ENCODE measurements at places on chromosomes 4 and X.

GRCh38 chr4:44326741-44327140 is 121.9 kb downstream of the KCTD8 start:
- DNase-seq, result no peak

DNA sequence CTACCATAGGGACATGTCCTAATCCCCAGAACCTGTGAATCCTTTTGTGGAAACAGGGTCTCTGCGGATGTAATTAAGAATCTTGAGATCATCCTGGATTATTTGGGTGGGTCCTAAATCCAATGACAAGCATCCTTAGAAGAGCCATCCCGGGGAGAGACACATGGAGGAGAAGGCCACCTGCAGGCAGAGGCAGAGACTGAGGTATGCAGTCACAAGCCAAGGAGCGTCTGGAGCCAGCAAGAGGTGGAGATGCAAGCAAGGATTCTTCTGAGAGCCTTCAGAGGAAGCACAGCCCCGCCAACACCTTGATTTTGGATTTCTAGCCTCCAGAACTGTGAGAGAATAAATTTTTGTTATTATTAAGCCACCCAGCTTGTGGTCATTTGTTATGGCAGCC is 13.8 kb upstream of the FAT1 start:
- no peak for DNase-seq

- DNase-seq, result no peak
These were observed 23.3 kb downstream of the TRIM2 start for GRCh38 chr4:153227469-153228075.

GRCh38 chr4:9925750-9926439 is 95.4 kb downstream of the SLC2A9 start:
- no peak for DNase-seq

DNA sequence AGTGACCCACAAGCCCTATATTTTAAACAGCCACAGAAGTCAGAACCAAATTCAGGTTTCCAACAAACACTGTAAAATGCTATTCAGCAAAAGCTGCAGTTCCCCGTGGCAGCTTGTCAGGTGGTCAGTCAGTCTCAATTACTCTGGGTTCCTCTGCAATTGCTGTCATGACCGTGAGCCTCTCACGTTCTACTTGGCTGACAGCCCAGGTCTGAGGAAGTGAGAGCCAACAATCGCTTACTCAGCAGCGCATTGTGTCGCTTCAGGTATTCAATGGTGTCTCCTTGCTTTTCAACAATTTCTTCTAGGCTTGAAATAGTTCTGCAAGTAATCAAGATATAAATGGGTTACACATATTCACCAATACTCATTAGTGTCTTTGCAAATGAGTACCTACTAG is 25.8 kb downstream of the TRIM75 start:
- DNase-seq, result no peak

DNA sequence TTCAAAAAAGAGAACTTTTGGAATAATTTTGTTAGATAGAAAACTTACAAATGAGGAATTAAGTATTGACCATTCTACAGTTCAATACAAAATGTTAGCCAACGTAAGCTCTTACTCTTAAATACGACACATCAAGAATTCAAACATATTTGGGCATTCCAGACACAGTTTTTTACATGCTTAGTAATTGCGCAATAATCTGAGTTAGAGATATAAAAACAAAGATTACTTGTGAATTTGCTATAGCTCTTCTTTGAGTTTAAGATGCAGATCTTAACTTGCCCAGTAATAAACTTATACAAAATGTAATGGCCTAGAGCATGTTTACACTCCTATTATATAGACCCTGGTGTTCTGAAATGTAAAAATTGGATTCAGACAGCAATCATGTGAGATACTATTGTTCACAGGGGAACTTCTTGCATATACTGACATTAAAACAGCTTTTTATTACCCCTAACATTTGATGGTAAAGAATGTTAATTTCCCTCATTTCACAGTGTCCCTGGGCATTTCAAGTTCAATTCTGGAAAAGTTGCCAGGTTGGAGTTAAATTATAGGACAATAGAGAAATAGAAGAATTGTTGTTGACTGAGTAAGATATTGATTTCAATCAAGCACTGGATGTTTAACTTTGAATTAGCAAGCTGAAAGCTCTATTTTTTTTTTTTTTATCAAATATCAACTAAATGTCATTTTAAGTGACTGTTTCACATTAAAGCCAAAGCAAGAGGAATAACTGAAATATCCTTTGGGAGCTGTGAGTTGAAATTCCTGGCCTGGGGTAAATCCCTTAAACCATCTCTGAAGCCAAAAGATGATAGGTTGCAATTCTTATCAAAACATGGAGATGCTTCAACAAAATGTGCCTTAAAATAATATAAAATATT is 910 bp downstream of the HPGDS start:
- DNase-seq, result no peak

GRCh38 chr4:104649631-104650030 is 154.9 kb upstream of the CXXC4 start:
- DNase-seq, result no peak

GRCh38 chrX:133335027-133335426 is 80.3 kb downstream of the GPC4 start:
- DNase-seq, result no peak

DNA sequence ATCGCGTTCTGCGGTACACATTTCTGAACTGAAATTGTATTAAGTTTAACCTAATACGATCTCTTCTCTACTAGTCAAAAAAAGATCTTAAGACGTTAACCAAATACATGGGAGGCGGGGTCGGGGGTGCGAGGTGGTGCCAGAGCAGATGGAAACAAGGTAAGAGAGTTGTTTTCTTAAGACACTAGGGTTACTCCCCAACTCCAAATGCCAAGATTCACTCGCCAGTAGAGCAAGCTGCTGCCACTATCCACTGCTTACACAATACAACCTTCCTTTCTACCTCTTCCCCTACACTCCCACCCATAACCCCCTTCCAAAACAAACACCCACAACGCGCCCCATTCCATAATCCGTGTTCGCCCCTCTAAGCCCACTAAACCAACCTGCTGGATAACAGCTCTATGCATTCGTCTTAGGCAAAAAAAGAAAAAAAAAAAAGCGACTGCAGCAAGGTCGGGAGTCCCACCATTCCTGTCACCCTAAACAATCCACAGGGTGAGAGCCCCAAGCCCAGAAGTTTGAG is 1.3 kb downstream of the LCORL start:
- DNase-seq, result peak; percentile 8

- DNase-seq, result peak; percentile 5
These were observed 909 bp upstream of the SLAIN2 start for GRCh38 chr4:48340276-48340964.

DNA sequence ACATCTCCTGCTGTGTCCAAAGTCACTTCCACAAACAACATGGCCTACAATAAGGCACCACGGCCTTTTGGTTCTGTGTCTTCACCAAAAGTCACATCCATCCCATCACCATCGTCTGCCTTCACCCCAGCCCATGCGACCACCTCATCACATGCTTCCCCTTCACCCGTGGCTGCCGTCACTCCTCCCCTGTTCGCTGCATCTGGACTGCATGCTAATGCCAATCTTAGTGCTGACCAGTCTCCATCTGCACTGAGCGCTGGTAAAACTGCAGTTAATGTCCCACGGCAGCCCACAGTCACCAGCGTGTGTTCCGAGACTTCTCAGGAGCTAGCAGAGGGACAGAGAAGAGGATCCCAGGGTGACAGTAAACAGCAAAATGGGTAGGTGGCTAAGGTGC is 123.9 kb downstream of the PDLIM5 start:
- DNase-seq, result no peak

DNA sequence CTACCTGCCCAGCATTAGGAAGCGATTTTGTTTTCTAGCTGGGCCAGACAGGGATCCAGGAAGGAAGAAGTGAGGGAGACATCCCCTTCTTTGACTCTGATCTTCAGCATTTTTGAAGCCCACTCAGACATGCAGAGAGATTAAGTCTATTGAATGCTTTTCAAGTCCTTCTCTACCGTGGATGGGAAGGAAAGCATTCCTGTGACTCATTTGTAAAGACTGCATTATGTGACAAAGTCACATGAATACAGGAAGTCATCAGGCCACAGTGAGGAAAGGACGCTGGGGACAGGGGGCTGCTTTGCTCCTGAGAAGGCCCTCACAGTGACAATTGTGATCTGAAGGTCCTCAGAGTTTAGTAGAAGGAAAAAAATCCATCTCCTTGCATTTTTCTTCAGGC is 67.4 kb upstream of the GBA3 start:
- no peak for DNase-seq

DNA sequence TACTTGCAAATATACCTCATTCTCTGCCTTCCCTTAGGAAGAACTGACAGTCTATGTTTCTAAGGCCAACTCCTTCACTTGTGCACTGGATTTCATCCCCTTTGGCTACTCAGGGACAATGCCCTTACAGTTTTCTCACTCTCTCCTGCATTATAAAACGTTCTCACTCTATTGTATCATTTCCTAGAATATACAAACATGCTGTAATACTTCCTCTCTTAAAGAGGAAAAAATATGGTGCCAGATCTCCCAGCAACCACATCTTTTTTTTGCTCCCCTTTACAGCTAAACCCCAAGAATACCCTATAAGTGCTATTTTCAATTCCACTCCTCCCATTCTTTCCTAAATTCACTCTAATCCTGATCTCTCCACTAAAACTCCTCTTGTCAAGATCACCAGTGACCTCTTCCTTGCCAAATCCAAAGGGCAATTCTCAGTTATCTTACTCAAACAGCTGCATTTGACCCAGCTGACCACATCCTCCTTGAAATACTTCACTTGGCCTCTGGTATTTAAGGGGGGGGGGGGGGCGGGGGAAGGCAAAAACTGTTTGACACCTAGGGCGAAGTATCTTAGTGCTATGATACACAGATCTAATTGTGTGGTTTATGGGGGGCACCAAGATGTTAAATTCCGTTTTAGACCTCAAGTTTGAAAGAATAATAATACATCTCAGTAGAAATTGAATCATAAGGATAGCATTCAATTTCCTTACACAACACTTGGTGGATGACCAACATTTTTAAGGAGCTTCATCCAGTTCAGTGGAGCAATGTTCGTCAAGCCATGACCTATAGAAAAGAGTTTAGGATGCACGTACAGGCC is 1.6 kb downstream of the RCHY1 start:
- DNase-seq, result no peak

DNA sequence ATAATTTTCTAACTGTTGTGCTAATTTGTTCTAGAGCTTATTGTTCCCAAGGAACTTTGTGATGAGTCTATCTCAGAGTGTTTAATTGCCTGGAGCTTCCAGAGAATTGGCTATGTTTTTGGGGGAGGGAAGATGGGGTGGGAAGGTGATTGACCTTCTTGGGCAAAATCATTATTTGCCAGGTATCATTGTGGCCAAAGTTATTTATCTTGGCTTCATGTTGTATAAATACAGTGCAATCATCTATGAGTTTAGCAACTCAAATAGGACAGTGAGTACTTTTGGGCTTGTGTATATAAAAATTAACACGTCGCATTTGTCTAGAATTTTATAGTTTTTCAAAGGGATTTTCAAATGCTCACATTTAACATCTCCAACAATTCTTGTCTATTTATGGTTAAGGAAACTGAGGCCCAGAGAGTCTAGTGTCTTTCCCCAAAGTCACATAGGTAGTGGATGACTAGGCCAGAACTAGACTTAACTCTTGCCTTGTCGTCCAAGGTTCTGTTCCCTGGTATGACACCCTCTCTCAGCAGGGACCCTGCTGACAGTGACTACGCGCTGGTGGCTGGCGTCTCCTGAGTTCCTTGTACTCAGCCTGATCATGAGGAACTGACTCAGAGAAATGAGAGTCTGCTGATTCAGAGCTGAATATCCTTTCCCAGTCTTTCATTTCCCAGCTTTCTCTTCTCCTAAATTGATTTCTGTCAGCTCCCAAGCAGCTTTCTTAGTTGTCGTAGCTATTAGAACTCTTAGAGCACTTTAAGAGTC is 27.7 kb downstream of the FNIP2 start:
- DNase-seq, result no peak

- no peak for DNase-seq
These were observed 13.0 kb downstream of the SMARCA1 start for GRCh38 chrX:129510331-129510730.

- DNase-seq, result no peak
These were observed 64.6 kb downstream of the ABCG2 start for GRCh38 chr4:88093874-88094273.

- DNase-seq, result no peak
These were observed 3.1 kb downstream of the ZGRF1 start for GRCh38 chr4:112633477-112634235.

- DNase-seq, result no peak
These were observed 19.6 kb downstream of the TMEM31 start for GRCh38 chrX:103730147-103730795.

DNA sequence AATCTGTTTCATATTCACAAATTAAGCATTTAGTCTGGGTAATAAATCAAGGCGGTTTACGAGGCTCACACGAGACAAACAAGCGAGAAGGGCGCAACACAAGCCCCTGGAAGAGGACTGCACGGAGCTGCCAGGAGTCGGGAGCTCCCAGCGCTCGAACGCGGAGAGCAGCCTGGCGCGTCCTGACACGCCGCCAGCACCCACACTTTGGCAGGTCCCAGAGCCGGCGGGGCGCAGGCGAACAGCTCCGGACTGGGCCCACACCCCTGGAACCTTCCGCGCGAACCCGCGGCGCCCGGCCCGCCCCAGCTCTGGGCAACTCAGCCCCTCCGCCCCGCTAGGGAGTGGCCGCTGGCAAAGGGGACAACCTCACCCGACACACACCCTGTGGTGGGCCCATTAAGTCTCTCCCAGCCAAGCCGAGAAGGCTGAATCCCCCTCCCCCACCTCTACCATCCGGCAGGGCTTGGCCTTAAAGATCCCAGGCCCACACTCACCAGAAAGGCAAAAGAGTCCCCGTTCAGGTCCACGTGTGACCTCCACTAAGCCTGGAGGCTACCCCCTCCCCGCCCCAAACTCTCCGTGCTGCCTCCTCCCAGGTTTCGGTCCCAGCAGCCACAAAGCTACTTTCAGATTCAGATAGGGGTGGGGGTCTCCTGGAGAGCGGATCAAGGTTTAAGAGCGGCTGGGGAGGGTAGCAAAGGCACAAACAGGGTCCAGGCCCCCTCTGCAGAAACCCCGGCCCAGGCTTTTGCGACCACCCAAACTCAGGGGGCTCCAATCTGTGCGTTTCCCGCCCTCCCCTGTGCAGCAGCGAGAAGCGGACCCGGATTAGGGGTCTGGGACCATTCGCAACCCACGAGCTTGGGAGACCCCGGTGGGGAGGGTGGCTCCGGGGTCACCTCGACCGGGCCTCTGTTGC is 47.5 kb upstream of the BCOR start:
- no peak for DNase-seq

DNA sequence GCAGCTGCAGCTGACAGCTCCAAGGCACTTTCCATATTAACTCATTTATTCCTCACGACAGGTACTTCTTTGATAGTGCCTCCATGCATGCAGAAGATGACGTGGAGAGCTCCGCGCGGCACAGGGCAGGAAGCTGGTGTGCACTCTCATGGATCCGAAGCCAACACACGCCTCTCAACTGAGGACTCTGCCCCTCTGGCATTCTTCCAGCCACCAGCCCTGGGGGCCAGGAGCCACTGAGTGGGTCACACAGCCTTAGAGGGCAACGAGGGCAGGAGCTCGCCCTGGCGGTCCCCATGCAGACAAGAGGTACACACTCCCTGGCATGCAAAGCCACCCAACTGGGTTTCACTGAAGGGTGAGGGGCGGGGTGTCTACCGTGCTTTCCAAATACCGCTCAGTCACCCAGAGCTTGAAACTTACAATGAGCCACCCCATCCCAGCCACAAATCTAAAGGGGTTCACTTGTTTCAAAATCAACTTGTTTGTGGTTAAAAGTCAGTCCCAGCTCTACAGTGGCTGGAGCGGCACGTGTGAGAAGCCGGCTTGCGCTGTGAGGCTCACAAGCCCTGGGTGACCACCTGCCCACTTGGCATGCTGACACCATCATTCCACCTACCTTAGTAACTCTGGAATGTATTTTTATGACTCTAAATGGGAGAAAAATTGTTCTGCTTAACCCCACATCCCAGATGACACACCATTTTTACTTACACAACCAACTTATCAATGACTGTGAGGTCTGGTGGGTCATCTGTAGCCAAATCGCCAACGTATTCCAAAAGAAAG is 16.2 kb downstream of the NOP14 start:
- no peak for DNase-seq

Measured in activated gamma-delta T cell treated with Interleukin-2 at 50 U/mL for 16 hours (primary cell).